Endothelial cell of umbilical vein (primary cell): ENCODE measurements at places on chromosomes 3 and 15. TPM values are rescaled to one million over a fixed set of nuclear protein-coding genes. Genes with fewer than 3 reads are reported as not detected.

TATDN2 gene
- 10.6 and 10.7 TPM in 2 replicates for polyA plus RNA-seq

IQCF5 gene
- polyA plus RNA-seq = not detected in 2 replicates

RASL12 gene
- not detected in 2 replicates for polyA plus RNA-seq

GOLGA8Q gene
- polyA plus RNA-seq = 0.06 and 0.46 TPM in 2 replicates

MORC1 gene
- not detected in 2 replicates for polyA plus RNA-seq

- no peak for DNase-seq
These were observed 6.0 kb downstream of the FOXB1 start for GRCh38 chr15:60009980-60010732.

GRCh38 chr3:127699416-127700300 is 26.9 kb downstream of the ABTB1 start:
- no peak for DNase-seq

DNA sequence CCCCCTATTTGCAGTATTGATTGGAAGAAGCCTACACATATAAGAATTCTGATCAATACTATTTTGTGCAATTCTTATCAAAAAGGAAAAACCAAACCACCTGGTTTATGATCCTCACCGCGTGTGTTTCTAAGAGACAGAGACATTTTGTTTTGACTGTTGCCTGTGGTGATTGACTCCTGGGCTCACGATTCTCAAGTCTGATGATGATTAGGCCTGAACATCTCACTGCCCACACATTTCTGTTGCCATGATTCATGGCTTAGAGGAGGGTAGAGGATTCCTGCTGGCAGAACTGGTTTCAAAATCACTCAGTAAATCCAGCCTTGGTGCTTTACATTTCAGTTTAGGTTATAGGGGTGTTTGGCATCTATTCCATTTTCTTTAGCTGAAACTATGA is 88.3 kb upstream of the UBE3A start:
- DNase-seq = no peak

DNA sequence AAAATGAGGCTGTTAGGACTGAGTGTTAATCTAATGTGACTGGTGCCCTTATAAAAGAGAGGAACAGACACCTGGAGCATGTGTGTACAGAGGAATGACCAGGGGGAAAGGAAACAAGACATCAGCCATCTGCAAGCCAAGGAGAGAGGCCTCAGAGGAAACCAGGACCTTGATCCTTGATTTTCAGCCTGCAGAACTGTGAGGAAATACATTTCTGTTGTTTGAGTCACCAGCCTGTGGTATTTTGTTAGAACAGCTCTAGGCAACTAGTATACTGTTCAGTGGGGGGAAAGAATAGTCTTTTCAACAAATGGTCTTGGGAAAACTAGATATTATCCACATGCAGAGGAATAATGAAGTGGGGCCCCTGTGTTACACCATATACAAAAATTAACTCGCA is 80.6 kb downstream of the CCR1 start:
- DNase-seq = peak; percentile 25

DNA sequence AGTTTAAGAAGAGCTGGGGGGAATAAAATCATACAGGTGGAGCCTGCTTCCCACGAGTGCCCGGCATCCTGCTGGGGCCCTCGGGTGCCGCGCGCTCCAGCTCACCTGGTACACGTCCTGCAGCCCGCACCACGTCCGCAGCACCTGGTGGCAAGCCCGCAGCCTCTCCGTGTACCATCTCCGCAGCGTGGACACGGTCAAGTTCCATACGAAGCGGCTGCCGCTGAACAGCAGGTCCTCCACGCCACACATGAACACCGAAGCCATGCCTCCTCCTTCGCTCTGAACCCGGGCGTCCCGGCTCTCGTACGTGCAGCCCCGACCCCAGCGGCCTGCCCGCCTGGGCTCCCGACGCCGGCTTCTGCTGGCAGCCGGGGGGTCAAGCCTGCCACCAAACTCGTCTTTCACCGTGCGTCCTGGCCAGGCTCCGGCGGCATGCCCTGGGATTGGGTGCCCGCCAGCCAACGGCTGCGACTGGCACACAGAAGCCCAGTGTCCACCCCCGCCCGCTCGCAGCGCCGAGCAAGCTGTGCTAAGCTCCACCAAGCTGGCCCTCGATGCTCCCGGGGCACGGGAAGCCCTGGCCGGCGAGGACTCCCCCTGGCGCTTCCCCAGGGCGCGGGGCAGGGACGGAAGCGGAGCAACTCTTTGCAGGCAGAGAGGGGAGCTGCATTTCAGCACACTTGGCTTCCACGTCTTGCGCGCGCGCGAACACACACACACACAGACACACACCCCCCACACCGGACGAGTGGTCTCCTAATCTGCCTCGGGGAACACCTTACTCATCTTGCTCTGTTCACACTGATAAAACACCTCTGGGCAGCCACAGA is at the start of gene FRMD4B:
Gene FRMD4B, minus strand, starts transcription at position 366 of the 833 bp plus-strand sequence. Its CDS starts 99 bp downstream, at position 267.
- DNase-seq = peak; percentile 74
